Large intestine (tissue), 12 donors: ENCODE measurements at places on chromosomes 7 and 10. TPM values are rescaled to one million over a fixed set of nuclear protein-coding genes. Genes with fewer than 3 reads are reported as not detected.

The CALML3 gene
- 0.09 TPM for polyA plus RNA-seq

The SLC35B4 gene
- polyA plus RNA-seq: 10.5 TPM

The CHCHD3 gene
- 56.8 TPM for polyA plus RNA-seq

The VPS37D gene
- 4.5 TPM for polyA plus RNA-seq

The DYDC2 gene
- polyA plus RNA-seq: 0.42 TPM

The ZNRF2 gene
- polyA plus RNA-seq: 12.1 TPM

The FAM221A gene
- 12.5 TPM for polyA plus RNA-seq

The PTN gene
- 98.3 TPM for polyA plus RNA-seq

The PCLO gene
- 10.7 TPM for polyA plus RNA-seq

The CLRN3 gene
- 121 TPM for polyA plus RNA-seq
